ENCODE measurements at places on chromosomes 1 and 21.

DNA sequence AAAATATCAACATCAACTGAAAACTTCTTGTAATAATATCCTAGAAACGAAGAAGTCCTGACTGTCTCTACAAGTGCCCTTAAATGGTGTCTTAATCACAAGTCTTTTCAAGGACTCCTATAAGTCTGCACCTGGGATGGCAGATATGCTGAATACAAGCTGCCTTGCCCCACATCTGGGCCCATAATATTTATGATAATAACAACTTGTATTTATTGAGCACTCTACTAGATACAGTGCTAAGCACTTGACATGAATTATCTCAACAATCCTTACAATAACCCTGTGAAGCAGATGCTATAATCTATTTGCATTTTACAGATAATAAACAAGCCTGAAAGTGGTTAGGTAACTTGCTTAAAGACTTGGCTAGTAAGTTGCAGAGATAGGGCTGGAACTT, 78.0 kb upstream of the ZNF648 start:
- no peak for DNase-seq

DNA sequence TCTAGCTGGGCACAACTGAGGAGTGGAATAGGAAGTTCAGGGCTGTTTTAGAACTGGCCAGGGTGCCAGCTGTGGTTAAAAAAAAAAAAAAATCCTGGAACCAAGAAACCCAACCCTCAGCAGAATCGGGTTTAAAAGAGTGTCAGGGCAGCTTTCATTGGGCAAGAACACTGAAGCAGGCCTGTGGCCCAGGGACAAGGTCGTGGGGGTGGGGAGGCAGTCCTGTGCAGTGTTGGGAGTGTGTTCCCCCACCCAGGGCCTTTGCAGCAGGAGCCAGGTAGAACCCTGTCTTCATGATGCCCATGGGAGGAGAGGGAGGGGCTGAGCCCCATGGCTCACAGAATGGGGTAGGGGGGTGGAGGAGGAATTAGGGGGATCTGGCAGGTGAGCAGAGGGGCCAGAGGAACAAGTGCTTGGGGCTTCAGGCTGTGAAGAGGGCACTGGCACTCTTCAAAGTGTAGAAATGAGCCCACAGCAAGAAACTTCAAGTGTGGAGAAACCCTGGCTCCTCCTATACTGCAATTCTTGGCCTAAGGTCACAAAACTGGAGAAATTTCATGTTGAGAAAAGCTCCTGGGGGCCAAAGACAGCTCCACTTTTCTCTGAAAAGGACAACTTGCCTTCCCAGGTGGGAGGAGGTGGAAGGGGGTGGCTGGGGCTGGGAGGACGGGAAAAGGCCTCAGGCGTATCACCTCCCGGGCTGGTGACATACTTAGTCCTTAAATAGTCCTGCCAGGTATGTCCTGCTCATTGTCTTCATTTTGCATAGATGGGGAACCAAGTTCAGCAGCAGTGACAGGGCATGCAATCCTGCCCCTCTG, 39.3 kb downstream of the KIAA1614 start:
- DNase-seq: peak; percentile 18

- DNase-seq: no peak
These were observed 70.1 kb upstream of the GORAB start for GRCh38 chr1:170461762-170462384.

DNA sequence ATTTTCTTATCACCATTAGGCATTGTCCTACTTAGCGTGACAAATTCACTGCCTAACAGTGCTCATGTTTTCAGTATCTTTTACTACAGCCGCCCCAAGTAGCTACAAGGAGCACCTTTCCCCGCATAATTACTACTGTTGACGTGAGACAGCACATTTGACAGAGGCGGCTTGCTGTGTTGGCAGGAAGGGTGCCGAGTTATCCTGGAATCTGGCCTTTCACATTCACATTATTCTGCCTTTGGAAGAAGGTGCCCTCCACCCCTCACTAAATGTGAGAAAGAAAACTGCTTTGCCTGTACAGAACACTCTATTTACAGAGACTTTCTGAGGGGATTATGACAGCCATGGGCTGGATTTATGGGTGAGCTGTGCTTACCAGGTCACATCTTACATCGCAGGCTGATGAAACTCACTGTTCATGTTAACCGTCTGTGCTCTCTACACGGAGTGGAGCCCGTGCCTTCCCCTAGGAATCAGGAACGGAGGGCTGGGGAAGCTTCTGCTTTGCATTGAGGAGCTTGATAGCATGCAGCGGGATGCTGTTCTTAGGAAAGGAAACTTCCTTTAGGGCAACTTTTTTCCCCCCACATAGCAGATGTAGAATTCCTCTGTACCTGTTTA, 148.0 kb upstream of the ZRANB2 start:
- DNase-seq: no peak

DNA sequence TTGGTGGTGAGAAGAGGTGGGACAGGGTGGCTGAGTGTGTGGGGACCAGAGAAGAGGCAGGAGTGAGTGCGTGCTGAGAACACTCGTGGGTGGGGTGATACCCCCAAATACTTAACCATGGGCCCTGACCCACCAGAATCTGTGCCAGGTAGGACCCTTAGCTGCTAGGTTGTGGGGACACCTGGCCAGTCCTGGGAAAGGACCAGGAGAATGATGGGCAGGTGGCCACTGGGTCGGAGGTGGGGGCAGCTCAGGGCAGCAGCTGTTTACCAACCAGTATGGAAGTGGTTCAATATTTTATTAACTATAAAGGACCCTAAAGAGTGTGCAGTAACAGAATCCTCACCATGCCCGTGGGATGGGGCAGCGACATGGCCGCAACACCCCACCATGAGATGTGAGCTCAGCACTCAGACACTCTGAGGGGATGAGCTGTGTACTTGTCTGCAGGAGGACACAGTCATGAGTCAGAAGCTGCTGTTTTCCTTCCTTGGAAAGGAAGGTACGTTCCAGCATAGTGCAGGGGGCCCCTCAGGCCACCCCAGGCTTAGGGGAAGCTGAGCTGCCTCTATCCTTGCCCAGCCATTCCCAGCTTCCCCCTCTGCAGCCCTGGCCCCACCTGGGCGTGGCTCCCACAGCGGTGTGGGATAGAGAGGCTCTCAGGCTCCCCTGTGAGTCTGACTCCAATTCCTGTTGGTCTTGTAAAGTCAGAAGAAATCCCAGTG, 25.4 kb downstream of the TEX35 start:
- no peak for DNase-seq

- no peak for DNase-seq
These were observed 1.6 kb downstream of the SH3D21 start for GRCh38 chr1:36307601-36308330.

DNA sequence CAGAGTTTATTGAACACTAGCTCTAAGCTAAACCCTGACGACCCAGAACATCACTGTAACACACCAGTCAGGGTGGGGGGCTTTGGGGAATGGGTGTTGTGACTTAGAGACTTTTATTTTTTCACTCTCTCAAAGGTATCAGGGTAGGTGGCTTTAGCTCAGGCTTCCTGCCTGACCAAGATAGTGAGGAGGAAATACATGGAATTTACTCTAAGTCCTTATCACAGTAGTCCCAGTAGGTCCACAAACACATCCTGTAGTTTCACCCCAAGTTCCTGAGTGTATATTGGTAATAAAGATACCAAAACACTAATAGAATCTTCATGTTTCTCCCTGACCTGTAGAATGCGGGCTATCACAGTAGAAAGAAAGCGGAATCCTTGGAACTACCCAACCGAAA, 15.1 kb downstream of the GJA5 start:
- DNase-seq: no peak

- no peak for DNase-seq
These were observed 349.6 kb downstream of the LMO4 start for GRCh38 chr1:87678266-87678665.

GRCh38 chr1:173152598-173152997, 54.5 kb downstream of the TNFSF4 start:
- DNase-seq: no peak

DNA sequence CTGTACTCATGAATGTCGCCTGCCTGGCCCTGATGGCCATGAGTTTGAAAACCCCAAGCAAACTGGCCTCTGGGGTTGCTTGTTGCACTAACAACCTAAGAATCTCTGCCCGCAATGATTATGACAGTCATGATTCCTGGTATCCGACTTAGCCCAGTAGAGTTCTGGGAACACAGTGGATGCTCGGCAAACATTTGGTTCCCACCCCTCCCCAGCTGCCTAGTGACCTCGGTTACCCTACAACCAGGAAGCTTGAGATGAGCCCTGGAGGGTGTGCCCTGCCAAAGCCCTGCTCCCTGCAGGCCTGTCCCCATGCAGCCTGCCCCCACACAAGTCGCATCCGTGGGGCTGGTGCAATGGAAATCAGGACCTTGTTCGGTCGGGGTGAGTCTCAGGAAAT, 76.0 kb upstream of the ZBTB40 start:
- DNase-seq: no peak

DNA sequence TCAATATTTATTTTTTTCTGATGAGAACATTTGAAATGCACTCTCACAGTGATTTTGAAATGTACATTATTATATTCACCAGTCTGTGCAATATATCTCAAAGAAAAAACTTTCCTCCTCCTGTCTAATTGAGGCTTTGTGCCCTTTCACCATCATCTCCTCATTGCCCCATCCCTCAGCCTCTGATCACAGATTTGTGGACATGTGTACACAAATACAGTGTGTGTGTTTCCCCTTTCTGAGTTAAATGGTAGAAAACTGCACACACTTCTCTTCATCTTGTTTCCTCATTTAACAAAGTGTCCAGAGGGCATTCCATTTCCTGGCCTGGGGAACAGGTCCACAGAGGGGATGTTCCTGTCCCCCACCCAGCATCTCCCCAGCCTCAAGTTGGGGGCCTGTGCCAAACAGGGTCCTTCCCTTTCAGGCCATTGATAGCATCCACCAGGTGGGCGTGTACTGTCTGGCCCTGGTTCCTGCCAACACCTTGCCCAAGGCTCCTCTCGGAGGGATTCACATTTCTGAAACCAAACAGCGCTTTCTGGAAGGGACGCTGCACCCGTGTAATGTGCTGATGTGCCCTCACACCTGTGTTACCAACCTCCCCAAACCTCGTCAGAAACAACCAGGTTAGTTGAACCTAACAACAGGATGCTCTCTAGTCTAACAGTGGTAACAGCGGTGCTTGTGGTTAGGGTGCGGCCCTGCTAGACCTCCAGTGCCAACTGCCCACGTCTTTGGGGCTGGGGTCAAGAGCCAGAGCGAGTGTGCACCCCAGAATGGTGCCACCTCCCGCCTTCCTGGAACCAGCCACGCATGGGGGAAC, 54.6 kb downstream of the S100B start:
- DNase-seq: no peak

- DNase-seq: no peak
These were observed 39.5 kb downstream of the LRRC8B start for GRCh38 chr1:89563957-89564604.

- DNase-seq: no peak
These were observed 534.4 kb upstream of the CXADR start for GRCh38 chr21:16978309-16978895.

DNA sequence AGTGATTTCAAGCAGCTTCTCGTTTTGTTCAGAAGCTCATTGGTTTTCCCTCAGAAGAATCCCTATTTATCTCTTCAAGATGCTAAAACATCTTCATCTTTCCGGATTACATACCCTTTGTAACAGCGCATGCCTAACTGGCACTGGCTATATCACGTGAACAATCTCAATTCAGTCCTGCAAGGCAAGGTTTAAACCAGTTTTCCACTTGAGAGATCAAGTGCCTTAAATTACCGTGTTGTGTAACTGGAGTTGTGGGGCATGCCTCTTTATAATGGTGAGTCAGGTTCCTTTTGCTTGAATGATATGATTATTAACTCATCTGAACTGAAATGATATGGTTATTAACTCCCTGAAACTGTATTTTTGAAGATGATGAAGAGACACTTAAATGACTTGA, 11.0 kb upstream of the ZFP69B start:
- no peak for DNase-seq

GRCh38 chr1:200373811-200374231, 36.0 kb downstream of the ZNF281 start:
- no peak for DNase-seq

- no peak for DNase-seq
These were observed 163.4 kb downstream of the CYYR1 start for GRCh38 chr21:26409735-26410134.

- no peak for DNase-seq
These were observed 90.1 kb downstream of the TLR5 start for GRCh38 chr1:223052931-223053330.

DNA sequence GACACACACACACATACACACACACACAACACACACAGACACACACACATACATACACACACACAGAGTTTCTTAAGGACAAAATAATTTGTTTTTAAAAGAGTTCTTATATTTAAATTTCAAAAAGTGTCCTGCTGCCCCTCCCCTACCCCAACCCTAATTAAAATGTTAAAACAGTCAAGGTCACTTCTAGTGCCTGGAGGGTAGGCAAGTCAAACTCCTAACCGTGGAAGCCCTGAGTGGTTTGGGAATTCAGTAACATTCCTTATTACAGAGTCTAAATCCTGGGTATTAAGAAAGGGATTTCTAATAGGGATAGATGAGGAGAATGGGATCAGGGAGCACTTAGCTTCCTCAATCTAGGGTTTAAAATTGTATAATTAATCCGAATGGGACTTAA, 403.6 kb upstream of the NFIA start:
- DNase-seq: no peak

- DNase-seq: no peak
These were observed 19.2 kb downstream of the NLRP3 start for GRCh38 chr1:247435030-247435758.

GRCh38 chr1:60041783-60042182, 31.8 kb downstream of the C1orf87 start:
- no peak for DNase-seq

DNA sequence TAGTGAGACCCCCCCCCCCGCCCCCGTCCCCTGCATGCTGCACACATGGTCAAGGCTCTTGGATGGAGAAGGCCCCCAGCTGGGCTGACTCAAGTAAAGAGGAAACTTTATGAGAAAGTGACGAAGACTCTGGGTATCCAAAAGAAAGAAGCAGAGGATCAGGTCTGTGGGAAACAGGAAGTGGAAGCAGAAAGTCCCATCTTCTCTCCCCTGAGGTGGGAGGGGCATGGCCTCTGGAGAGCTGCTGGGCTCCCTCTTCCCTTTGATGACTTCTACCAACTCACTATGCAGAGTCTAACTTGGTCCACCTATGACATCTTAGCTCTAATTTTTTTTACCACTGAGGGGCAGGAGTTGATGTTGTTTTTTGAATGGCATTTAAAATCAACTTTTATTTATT, 42.7 kb upstream of the LIN9 start:
- DNase-seq: no peak

DNA sequence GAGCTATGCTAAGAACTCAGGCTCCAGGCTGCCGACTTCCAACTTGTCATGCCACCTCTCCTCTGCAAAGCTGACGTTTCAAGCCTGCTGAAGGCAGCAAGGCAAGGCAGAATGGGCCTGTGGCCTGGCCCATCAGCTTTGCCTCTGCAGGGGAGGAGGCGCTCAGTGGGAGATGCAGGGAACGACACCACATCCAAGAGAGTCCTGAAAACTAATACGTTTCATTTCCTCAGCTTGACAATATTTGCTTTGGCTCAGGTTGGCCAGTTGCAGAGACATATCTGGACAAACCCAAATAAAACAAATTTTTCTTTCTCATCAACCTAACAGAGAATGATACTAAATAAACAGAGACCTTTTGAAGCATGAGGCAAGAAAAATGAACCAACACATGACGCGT, 35.3 kb downstream of the BEND5 start:
- no peak for DNase-seq

GRCh38 chr1:78143152-78143551, 97.4 kb downstream of the GIPC2 start:
- DNase-seq: peak; percentile 48
